PC-3 (cell line): ENCODE measurements at places on chromosomes 5 and 9.

DNA sequence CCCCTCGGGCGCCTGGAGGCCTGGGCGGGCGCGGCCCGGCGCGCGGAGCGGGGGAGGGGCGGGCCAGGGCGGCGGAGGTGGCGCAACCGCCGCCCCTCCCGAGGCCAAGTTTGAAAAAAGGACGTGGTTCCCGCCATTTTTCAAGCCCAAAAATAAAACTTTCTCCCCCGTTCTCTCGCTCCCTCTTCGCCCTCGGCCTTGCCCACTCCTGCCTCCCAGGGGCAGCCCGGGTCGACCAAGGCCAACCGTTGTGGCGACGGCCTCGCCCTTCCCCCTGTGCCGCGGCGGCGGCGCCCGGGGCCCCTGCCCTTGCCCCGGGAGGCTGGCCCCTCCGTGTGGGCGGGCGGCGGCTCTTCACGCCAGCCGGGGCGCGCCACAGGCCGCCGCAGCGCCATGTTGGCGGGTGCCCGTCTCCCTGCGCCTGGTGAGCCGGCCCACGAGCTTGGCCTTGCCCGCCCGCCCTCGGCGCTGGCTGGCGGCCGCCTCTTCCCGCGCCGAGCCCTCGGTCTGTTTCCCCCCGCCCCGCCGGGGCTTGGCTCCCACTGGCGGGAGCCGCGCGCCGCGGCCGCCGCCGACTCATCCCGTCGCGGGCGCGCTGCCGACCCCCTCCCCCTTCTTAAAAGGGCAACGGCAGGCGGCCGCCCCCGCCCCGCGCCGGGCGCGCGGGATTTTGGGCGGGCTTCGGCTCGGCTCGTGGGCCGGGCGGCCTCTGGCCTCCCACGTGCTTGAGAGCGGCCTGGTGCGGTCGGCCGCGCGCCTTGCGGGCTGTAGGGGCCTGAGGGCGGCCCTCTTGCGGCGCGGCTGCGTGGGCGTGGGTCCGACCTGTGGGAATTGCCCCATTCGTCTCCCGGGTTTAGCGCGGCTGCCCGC lies 1.3 kb downstream of the ANP32B start:
- peak; percentile 74 for DNase-seq

DNA sequence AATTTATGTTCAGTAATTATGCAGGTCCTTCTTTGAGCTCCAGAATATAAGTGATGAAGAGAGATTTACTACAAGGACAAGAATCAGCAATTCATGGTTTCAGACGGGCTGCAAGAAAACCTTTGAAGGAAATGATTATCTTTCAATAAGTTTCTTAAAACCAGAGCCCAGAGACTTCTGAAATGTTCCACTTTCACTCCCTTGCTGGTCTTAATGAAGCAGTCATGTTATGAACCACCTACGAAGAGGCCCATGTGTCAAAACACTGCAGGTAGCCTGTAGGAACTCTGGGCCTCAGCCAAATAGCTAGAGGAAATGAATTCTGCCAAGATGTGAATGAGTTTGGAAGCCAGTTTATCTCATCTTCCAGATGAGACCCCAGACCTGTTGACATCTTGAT lies 505.9 kb upstream of the MEF2C start:
- no peak for DNase-seq

- DNase-seq: no peak
Observed at GRCh38 chr5:173679909-173680630, 63.6 kb upstream of the BOD1 start.

- DNase-seq: no peak
Observed at GRCh38 chr5:177434942-177435738, 8.7 kb downstream of the GRK6 start.

DNA sequence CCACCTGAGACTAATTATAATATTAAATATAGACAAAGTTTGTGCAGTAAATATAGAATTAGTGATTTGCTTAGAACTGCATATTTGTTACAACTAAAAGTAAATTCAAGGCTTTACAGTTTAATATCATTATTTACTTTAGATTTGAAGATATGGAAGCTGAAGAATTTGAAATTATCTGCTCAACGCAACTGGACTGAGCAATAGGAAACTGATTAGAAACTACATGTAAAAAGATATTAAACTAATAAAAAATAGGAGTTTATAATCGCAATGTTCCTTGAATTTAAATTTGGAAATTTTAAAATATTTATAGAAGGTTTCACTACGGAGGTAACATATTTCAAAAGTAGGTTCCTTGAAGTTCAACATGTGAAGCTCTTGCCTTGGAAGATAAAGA lies 55.2 kb downstream of the CDH10 start:
- no peak for DNase-seq
